RCC 7860 (cell line): ENCODE measurements at places on chromosomes 12 and 14.

- DNase-seq = no peak
These were observed 307.3 kb upstream of the DIO3 start for GRCh38 chr14:101253948-101254347.

GRCh38 chr12:65695113-65695865 is 129.0 kb upstream of the HMGA2 start:
- peak; percentile 96 for DNase-seq

DNA sequence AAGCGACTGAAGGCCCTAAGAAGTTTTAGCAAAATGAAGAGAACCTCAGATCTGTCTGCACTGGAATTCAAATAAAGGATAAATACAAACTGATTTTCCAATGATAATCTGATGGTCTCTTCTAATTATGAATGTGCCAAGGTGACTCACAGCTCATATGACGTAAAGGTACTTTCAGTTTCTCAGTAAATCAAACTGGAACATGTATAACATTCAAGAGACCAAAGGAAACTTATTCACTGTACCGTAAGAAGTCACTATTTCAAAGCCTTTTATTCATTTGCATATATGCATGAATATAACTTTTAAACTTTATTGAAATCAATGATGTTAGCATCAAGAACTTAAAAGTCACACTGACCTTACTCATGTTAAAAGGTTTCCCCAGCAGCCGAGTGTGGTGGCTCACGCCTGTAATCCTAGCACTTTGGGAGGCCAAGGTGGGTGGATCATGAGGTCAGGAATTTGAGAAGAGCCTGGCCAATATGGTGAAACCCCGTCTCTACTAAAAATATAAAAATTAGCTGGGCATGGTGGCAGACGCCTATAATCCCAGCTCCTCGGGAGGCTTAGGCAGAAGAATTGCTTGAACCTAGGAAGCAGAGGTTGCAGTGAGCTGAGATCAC is 52.2 kb downstream of the ATXN2 start:
- no peak for DNase-seq

DNA sequence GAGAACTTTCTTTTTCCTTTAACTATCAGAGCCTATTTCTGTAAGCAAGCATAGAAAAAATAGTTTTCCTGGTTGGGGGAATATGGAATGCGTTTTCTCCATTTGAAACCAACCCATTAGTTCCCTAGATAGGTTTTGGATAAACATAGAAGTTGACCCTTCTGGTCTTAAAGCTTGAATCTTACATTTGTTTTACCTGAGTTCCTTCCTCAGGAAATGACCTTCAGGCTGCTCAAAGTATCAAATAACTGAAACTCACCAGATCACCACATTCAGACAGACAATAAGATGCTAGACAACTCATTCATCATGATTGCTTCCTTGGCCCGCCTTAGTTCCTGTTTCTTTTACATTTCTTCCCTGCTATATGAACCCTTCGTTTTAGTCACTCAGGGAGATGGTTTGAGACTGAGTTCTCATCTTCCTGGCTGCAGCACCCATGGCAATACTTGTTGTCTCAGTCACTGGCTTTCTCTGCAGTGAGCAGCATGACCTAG is 52.2 kb downstream of the LRP6 start:
- DNase-seq = peak; percentile 38

- DNase-seq = peak; percentile 17
These were observed 6.8 kb downstream of the FAM161B start for GRCh38 chr14:73943083-73943482.

DNA sequence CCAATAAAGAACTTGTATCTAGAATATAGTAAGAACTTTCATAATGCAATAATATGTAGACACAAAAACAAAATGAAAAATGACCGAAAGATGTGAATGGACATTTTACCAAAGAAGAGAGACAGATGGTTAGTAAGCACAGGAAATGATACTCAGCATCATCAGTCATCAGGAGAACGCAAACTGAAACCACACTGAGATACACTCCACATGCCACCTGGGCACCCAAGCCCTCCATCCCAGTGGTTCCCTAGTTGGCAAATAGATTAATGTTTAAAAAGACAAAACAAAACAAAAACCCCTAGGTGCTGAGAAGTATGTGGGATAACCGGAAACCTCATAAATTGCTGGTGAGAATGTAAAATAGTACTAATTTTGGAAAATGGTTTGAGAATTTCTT is 26.8 kb upstream of the VPS33A start:
- no peak for DNase-seq
